Activated T-cell treated with anti-CD3 and anti-CD28 coated beads, Interleukin-2, amount 50 U/mL, for 1 hour (primary cell): ENCODE measurements at places on chromosomes 2 and 18.

- no peak for DNase-seq
Measured at GRCh38 chr2:188765522-188766470, 208.4 kb upstream of the COL3A1 start.

DNA sequence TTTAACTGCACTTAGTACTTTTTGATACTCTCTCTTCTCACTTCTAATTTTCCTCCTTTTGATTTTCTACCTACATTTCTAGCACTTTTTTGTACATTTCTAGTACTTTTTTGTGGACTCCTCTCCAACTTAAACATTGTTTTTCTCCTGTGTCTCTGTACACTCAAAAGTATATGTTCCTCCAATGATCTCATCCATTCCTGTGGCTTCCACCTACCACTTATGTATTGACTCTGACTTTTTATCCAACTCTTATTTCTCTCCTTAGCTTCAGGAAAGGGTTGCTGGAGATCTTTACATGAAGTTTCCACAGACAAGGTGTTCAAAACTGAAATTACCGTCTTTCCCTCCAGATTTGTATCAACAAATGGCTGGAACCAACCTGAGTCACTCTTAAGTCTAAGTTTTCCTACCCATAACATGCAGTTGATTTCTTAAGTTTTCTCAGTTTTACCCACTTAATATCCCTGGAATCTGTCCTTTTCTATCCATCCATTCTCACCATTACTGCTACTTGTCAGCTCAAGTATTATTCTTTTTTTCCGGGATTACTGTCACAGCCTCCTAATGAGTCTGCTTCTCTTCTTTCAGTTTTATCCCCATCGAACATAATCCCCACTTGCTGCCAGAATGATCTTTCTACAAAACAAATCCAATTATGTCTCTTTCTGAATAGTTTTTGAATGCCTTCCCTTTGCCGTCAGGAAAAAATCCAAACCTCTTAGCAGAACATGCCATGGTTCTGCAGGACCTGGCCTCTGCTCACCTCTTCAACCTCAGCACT, 22.6 kb upstream of the PELI1 start:
- no peak for DNase-seq

- peak; percentile 63 for DNase-seq
Measured at GRCh38 chr2:109129356-109129920, 433 bp downstream of the SH3RF3 start.

GRCh38 chr2:15415748-15416147, 145.4 kb downstream of the NBAS start:
- no peak for DNase-seq

GRCh38 chr2:38178556-38179419, 102.8 kb upstream of the CYP1B1 start:
- no peak for DNase-seq

DNA sequence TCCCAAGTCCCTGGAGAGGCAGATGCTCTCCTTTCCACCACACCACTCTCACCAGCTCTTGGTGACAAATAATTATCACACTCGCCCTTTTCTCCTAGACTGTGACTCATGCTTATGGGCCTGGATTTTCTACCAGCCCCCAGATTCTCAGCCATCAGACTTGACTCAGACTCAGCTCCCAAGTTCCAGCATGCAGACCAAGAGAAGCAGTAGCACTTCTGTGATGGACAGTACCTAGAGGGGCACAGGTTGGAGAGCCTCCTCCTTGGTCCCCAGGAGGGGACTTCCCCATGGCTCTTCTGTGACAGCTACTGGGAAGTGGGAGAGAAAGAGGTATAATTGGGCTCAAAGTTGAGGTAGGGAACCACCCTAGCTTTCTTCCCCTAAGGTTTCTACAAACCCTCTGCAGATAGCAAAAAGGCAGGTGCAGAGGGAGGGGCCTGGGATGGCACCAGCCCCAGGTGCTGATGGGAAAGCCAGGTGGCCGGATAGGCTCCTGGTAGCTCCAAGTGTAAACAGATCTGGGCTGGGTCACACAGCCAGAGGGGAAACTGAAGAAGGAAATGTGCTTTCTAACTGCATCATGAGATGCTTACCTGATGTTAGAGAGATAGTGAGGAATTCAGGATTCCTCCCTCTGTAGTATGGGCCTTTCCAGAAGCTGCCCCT, 4.1 kb downstream of the TCF23 start:
- DNase-seq, result no peak

DNA sequence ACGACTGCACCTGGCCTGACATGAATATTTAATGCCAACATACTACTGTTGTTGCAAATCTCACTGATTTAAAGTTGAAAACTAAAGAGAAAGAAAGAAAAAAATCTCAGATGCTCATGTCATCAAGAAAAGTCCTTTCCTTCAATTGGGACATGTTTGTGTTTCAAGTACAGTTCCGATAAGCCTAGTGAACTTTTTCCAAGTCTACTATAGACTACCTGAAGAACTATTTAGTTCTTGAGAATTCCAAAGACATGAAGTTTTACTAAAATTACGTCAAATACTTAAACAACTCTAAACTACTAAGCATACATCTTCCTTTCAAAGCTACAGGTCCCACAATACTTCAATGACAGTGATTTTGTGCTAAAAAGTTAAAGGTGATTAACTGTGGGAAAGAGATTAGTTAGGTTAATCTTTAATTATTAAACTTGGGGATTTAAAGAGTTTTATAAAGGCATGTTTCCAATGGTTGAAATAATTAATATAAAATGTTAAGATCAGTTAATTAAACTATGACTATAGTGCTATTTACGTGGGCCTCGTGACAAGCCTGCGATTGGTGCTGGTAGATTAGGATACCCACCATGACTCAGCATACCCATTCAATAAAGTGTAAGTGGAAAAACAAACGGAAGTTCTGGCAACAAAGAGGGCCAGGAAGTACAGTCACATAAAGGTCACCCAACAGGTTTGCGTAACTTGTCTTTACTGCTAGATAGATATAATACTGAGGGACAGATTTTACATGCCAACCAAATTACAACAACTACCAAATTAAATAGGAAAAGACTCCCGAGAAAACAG, 55.5 kb downstream of the SEPTIN10 start:
- DNase-seq, result no peak

DNA sequence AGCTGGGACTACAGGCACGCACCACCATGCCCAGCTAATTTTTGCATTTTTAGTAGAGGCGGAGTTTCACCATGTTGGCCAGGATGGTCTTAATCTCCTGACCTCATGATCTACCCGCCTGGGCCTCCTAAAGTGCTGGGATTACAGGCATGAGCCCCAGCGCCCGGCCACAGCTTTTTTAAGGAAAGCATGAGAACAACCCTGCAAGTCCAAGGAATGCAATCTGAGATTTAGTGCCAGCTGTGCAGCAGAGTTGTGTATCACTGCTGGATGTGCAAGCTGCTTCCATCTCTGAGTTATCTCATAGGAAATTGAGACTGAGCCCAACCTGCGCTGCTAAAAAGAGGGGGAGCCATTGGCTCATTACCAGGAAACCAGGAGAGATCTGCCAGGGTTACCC, 399.9 kb upstream of the CYRIA start:
- DNase-seq, result no peak

- no peak for DNase-seq
Measured at GRCh38 chr2:660586-661359, 16.4 kb downstream of the TMEM18 start.

DNA sequence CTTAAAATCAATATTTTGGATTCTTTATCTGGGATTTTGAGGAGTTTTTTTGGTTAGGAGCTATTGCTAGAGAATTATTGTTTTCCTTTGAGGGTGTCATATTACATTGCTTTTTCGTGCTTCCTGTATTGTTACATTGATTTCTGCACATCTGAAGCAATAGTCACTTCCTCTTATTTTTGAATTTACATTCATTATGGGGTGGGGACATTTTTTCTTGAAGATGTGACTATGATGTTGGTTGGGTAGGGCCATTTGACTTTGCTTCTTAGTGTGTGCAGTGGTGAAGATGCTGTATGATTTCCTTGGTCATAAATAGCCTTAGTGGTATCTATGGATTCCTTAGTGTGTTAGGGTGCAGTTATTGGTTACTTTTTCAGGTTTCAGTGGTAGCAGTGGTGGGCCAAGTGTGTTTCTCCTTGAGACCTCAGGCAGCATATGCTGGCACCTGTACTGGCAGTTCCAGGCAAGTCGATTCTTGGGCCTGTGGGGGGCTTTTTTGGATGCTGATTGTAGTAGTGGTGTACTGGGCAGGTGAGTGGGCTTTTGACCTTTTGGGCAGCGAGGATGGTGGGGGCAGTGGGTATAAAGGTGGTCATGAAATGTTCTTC, 61.8 kb downstream of the ARHGAP25 start:
- no peak for DNase-seq

- DNase-seq, result no peak
Measured at GRCh38 chr2:124353656-124354055, 328.6 kb downstream of the CNTNAP5 start.

- DNase-seq, result no peak
Measured at GRCh38 chr18:50711386-50711785, 108.4 kb downstream of the MRO start.

- no peak for DNase-seq
Measured at GRCh38 chr18:61953161-61953560, 60.4 kb upstream of the RNF152 start.

DNA sequence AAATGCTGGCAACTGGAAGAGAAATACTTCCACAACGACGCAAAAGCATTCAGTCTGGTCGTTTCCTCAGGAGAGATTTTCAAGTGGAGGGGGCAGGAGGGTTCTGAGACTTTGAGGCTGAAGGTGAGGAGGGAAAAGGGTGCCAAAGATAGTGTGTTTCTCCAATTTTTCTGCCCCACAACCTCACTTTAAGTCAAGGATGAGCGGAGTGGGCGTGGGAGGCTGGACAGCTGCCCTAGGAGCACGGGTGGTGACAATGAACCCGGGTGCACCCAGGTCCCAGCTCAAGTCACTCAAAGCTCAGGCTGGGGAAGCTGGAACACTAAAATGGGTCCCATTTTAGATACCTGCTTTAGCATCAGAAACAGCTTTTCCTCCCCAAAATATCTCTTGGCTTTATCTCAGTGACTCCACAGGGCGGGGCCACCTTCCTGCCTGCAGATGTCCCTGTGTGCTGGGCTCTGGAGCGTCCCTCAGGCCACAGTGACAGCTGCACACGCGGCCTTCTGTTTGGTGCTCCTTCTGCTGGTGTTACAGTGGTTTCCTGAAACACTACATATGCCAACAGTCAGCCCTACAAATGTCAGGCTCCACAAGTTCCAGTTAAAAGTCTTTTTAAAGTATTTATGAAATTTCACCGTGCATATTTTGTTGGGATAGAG, 1.4 kb upstream of the MBP start:
- peak; percentile 37 for DNase-seq

DNA sequence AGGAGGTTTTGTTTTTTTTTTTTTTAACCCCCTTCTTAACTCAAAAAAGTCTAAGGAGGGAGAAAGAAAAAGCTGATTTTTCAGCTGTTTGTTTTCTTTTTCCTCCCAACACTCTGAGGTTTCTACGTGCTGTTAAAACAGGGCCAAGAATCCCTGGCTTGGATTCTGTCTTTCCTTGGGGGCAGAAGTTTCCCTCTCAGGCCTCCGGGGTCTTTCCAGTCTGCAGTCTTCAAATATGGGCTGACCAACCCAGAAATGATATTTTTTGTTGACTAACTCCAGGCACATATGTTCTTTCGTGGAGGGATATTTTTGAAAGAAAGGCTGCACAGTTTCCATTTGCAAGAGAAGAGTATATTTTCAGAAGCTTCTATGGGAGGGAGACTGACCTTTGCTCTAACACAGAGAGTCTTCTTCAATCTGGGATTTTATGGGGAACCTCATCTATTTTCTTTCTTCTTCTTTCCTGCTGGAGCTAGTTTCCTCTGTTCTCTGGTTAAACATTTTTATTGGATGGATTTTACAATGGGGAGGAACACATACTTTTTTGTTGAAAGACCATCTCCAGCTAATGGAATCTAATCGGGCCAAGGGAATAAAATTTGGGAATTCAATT, 93.3 kb upstream of the SPRED2 start:
- DNase-seq, result no peak

DNA sequence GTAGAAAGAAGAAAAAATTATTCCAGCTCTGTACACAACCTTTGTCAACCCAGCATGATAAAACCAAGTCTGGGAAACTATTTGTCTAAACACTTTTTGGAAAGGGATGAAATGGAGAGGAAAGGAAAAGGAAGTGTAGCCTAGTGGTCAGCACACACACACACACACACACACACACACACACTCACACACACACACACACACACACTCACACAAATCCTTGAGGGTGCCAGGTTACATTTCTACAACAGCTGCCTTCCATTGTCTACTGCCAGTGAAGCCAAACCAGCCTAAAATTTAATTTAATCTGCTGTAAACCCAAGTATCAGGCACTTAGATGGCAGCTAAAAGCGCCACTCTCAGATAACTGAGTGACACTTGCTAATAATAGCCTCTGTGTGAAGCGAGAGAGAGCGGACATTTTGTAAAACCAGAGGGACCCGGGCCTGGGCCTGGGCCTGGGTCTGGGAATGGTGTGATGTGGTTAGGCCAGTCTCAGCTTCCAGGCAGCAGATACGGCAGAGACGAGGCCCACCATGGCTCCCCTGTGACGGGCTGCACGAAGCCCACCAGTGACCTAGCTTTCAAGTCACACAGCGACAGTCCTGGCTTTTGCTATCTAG, 32.4 kb downstream of the BCL11A start:
- DNase-seq, result no peak

DNA sequence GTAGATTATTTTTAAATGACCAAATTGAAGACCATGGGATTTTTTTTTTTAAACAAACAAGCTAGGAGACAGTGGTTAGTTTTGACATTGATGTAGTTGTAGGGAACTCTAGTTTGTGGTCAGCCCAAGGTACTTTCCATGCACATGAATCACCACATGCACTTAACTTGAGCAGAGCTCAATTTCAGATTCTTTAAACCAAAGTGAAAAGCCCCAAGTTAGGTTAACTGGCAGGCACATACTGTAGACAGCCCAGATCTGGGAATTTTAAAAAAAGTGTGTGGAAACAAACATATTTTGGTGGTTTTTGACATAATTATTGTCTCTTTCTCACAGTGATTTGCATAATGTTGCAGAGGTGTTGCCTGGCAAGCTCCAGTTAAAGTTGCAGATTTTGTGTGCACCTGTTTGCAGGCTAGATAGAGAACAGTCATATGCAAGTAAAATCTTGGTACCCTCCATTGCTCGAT, 88.4 kb downstream of the BCL2L11 start:
- DNase-seq, result no peak

GRCh38 chr18:9362869-9363268, 28.3 kb downstream of the TWSG1 start:
- DNase-seq, result no peak

- no peak for DNase-seq
Measured at GRCh38 chr2:157290525-157290924, 33.0 kb downstream of the GALNT5 start.

- no peak for DNase-seq
Measured at GRCh38 chr2:45543257-45543656, 67.8 kb downstream of the SRBD1 start.
